Central memory CD4-positive, alpha-beta T cell (primary cell): ENCODE measurements at places on chromosomes 13 and 19.

GRCh38 chr19:46537136-46538097 is 41.8 kb upstream of the PNMA8B start:
- peak; percentile 39 for DNase-seq

- DNase-seq, result no peak
Observed at GRCh38 chr13:110262082-110262436, 44.9 kb downstream of the COL4A1 start.

- no peak for DNase-seq
Observed at GRCh38 chr19:2209408-2209807, 26.7 kb downstream of the PLEKHJ1 start.

DNA sequence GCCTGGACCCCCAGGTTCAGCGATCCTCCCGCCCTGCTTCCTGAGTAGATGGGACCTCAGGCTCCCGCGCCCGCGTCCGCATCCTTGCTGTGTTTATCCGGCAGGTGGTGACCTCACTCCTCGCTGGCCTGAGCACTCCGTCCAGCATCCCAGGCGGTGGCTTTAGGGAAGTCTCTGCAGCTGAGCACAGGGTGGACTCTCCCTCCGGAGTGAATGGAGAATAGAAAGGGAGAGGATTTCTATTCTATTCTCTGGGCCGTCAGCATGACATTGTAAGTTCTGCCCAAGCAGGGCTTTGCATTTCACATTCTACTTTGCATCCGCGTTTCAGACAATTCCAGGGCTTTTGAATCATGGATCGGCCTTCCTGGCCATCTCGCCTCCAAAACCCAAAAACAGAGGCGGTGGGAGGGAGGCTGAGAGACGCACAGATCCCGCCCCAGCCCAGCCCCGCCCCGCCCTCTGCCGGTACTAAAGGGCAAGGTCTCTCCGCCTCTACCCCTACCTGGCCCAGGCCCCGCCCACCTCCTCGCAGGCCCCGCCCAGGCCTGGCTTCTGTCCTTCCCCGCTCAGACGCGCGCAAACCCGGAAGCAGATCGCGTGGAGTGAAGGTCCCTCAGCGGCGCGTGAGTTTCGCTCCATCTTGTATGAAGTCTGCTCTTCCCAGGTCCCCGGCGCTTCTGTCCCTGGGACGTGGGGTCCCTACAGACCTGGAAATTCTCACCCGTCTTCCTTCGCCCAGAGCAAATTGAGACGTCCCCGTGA is at the start of gene ZNF525:
Gene ZNF525, plus strand, starts transcription at position 572 of the 765 bp plus-strand sequence. CDS start 6,577 bp downstream, outside the sequence.
- peak; percentile 94 for DNase-seq

GRCh38 chr19:23777216-23777615 is 18.5 kb upstream of the ZNF681 start:
- DNase-seq, result no peak

GRCh38 chr13:78398743-78399410 is 204.5 kb downstream of the POU4F1 start:
- no peak for DNase-seq

- no peak for DNase-seq
Observed at GRCh38 chr19:55442372-55442961, 633 bp downstream of the SHISA7 start.

DNA sequence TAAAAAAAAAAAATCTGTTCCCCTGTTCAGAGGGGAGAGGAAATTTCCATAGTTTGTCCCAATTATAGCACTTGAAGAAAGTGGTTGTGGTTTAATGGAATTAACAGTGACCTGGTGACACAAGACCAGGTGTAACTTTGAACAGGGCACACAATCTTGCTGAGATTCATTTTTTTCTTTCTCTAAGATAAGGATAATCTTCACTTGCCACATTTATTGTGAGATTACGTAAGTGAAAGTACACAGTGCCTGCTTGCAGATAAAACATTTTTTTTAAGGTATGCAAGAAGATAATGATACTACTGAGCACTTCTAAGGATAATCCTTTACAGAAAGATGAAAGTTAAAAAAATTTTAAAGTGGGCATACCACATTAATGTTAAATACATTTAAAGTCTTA is 448.1 kb downstream of the DIAPH3 start:
- DNase-seq, result no peak

DNA sequence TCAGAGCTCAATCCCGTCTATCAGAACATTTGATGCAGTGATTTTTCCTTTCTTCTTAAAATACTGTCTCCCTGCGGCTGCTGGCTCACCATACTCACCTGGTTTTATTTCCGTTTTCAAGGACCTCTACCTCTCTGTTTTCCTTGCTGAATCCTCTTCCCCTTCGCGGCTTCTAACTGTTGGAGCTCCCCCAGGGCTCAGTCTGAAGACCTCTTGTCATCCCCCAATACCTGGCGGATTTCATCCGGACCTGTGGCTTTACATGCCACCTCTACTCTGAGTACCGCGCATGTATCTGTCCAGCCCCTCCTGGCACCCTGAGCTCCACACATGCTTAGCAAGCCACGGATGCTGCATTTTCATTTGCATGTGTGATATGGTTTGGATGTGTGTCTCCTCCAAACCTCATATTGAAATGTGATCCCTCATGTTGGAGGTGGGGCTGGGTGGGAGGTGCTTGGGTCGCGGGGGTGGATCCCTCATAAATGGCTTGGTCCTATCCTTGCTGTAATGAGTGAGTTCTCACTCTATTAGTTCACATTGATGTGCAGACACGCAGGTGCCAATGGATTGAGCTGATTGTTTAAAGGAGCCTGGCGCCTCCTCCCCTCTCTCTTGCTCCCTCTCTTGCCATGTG is 106.2 kb upstream of the LSM14A start:
- DNase-seq, result no peak

GRCh38 chr13:25752957-25753551 is 298.8 kb downstream of the SHISA2 start:
- DNase-seq, result no peak

DNA sequence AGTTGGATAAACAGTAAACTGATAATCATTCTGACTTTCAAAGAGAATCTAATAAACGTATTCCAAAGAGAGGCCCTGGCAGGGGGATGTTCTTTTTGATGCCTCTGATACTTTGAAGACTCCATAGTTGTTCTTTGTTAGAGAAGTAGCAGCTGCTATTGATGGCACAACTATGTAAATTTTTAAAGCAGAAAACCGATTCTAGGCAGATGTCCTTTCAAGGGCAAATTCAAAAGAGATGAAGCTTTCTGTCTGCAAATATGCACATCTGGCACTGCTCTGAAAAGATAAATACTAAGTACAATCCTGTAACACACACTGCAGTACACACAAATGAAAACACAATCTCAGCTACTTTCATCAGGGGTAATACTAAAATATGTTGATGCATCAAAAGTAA is 250.1 kb downstream of the VWA8 start:
- DNase-seq, result no peak

- no peak for DNase-seq
Observed at GRCh38 chr13:51976423-51976822, 34.8 kb downstream of the ATP7B start.

DNA sequence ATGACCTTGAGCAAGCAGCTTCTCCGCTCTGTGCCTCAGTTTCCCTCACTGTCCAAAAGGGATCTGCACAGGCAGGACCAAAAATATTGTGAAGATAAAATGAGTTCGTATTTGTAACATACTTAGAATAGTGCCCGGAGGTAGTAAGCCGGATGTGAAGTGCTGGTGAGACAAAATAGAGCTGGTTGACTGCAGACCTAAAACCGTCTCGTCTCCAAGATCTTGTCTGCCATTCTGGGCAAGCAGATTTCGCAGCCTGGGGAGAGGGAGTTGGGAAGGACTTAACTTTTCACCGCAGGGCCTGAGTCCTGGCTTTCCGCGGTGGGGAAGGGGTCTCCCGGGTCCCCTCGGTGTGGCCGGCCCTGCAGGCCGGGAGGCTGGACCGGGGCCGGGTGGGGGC is 8.2 kb upstream of the BBC3 start:
- peak; percentile 8 for DNase-seq

DNA sequence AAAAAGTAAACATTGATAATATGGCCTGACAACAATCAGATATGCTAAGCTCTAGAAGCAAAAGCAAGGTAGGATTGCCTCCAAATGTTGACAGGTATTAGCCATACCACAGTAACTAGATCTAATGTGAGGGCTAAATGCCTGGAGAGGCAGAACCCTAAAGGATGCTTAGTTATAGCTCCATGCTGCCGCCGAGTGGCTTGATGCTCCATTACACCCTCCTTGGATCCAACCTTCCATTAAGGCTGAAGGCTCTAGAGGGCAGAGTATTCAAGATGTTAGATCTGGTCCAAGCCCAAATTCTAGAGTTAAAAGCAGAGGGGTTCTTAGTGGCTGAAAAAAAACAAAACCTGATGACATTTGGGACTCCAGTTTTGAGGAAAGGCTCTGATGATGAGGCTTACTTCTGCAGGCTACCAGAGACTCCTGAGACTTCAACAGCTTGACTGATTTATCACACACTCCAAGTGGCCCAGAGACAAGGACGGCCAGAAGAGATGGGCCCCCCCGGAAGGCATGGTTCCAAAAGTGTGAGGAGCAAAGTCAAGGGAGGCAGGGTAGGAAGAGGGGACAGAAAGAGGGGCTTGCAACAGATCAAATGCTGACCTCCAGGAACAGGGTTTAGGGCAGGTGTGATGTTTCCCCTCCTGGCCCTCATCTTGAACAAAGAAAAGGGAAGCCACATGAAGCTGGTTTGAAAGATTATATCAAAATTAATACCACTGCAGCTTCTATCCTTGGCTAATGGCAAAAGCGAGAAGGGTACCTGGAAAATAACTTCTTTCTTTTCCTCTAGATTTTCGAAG is 21.9 kb upstream of the CPB2 start:
- peak; percentile 52 for DNase-seq

DNA sequence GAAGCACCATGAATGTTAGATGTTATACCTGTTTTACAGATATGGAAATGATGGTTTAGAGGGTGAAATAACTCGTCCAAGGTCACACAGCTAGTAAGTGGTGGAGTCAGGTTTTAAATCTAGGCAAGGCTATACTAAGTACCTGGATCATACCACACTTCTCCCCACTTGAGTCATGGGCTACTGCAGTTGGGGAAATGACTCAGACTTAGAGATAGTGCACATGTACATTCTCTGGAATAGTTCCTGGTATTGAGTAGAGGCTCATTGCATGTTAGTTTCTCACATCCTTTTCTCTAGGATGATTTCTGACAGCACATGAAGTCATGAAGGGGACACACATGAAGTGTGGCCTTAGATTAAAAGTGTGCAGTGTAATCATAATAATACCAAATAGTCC is 76.2 kb upstream of the TNFSF11 start:
- DNase-seq, result no peak
